Activated T-helper 1 cell treated with Interleukin-2 at 50 U/mL for 16 hours (primary cell): ENCODE measurements at places on chromosomes 2 and 18.

GRCh38 chr2:239600001-239600593 lies 199.3 kb upstream of the HDAC4 start:
- no peak for DNase-seq

GRCh38 chr2:88554189-88554588 lies 73.1 kb downstream of the EIF2AK3 start:
- no peak for DNase-seq

GRCh38 chr2:31271851-31272267 lies 37.9 kb downstream of the EHD3 start:
- no peak for DNase-seq

GRCh38 chr18:72652990-72653593 lies 109.0 kb upstream of the CBLN2 start:
- DNase-seq = no peak

- DNase-seq = no peak
Observed at GRCh38 chr2:227411990-227412350, 24.2 kb upstream of the SCYGR1 start.

DNA sequence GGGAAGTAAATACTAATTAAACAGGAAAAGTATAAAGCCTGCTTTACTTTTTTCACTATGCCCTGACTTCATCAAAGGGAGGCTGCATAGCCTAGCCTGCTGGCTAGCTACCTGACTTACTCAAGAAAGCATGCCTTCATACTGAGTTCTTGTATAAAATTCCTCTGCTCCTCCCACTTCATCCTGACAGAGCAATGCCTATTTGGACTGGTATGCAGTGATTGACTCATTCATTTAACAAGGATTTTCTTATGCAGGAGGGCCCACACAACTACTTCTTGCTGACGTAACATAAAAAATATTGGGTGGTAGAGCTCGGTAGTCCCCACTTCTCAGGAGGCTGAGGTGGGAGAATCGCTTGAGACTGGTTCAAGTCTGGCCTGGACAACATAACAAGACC lies 70.5 kb downstream of the PRPF40A start:
- DNase-seq = no peak

DNA sequence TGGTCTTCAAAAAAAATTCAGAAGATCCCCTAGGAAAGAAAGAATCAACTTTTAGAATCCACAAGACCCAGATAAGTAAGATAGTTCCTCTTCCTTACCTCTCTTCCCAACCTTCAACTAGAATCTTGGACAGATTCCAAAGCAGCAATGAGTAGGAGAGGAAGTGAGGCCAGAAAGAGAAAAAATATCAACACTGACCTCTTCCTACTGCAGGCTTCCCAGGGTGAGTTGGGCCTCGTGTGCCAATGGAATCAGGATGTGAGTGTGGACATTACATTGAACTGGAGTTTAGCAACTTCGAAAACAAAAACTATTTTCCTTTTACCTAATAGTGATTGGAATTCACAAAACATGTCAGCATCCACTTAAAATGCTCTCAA lies 102.5 kb upstream of the PIEZO2 start:
- no peak for DNase-seq

DNA sequence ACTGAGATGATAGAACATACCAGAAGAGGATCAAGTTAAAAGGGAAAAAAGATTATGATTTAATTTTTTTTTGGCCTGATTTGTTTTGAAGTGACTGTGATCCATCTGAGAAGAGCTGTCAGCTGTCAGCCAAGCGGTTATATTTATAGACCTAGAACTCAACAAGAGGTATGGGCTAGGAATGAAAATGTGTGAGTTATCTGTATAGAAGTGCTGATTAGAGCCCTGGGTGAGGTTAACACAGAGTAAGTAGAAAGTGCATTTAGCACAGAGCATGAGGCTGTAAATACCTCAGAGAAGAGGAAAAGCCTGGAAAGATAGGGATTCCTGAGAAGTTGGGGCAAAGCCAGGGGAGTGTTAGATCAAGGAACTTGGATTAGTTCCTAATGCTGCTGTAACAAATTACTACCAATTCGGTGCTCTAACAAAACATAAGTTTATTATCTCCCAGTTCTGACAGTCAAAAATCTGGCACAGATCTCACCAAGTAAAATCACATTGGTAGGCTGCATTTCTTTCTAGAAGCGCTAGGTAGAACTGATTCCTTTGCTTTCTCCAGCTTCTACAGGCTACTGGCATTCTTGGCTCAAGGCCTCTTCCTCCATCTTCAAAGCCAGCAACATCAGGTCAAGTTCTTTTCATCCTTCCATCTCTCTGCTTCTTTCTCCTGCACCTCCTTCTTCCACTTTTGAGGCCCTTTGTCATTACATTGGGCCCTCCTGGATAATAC lies 197.4 kb upstream of the SPHKAP start:
- no peak for DNase-seq

GRCh38 chr2:176468457-176469113 lies 199.3 kb downstream of the MTX2 start:
- DNase-seq = no peak

- no peak for DNase-seq
Observed at GRCh38 chr2:234415706-234416105, 81.2 kb downstream of the ARL4C start.

GRCh38 chr2:135525786-135526185 lies 5.2 kb downstream of the ZRANB3 start:
- DNase-seq = no peak

DNA sequence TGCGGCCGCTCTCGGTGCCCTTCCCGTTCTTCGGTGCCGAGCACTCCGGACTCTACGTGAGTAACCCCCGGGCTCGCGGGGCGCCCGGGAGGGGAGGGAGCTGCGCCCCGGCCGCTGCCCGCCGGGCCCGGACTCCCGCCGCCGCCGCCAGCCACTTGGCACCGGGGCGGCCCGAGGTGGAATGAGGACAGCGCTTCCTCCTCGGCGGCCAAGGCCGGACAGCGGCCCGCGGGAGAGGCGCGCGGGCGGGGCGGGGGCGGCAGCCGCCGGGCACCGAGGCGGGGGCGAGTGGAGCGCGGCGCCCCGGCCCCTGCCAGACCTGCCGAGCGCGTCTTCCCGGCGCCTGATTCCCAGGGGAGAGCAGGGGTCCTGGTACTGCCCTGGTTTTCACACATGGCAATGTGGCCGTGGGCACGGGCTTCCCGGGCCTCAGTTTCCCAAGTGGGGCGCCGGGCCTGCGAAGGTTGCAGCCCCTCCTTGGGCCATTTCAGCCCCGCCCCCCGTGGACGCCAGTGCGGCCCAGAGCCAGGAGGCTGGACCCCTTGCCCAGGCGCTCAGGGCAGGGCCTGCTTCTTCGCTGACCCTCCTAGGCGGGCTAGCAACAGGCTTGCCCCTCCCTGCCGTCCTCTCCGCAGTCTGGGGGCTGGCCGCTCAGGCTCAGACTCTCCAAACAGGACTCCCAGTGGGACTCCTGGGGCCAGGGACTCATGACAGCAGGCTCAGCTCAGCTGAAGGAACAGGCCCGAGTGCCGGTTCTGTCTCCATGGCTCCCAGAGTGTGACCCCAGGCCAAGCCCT lies 775 bp downstream of the SNED1 start:
- no peak for DNase-seq

- no peak for DNase-seq
Observed at GRCh38 chr18:63140038-63140450, 179.5 kb downstream of the BCL2 start.

DNA sequence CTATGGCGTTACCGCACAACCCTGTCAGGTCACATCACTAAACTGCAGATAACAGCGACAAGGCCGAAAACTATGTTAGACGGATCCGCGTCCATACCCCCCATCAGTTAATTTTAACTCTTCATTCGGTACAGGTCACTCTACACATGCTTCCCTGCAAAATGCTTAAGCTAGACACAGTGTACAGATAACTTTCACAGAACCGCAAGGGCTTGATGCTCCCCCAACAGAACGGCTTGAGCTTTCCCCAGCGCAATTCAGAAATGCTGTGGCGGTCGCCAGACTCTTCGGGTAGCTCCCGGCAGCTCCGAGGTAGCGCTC lies 283 bp upstream of the RBBP8 start:
- no peak for DNase-seq

DNA sequence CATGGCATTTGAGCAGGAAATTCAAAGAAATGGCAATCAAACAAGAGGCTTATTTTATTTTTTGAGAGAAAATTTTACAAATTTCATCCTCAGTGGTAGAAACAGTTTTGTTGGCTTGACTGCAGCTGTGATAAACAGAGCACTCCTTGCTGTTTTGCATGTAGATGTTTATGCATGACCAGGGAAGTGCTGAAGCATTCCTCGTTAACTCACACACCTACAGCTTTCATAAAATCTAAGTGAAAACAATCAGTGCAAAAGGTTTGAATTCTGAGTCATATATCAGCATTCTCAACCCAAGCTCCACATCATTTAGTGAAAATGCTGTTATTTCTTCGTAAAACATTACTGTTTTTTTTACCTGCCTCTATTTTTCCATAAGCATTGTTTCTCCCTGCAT lies 146.6 kb upstream of the CCDC68 start:
- no peak for DNase-seq

DNA sequence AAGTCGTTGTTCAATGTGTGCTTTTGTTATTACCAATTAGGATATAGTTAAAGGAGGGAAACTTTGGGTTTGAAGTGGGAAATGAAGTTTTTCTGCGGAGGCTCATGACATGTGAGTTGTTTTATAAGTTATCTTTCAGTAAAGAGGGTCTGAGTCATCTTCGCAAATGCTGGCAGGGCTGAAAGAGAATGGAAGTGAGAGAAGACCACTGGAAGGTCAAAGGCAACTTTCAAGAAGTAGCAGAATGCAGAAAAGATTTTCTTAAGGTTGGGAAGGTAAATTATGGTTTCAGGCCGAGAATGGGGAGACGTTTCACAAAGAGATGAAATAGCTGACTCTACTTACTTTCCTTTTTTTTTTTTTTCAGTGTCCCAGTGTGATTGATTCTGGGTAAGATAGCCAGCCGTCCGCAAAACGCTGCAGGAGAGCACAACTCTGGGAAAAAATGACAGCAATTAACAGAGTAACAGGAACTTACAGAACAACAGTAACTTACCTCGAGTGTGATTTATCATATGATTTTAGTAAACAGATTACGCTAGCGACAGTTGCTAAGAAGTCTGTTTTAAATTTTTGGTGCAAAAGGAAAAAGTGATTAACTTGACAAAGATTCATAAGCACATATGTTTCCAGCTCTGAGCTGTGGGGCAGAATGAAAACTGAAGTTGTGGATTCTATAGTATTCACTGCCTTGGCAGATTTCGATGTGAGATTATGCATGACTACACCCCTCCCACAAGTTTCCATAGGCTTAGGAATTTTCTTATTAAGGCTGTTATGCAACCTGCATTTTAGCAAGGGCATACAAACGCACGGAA lies 46.8 kb upstream of the ACTR3 start:
- no peak for DNase-seq

- no peak for DNase-seq
Observed at GRCh38 chr2:208139447-208139846, 6.5 kb downstream of the CRYGB start.
